H1 (cell line): ENCODE measurements at places on chromosomes 4 and X. TPM values are rescaled to one million over a fixed set of nuclear protein-coding genes. Genes with fewer than 3 reads are reported as not detected.

The TCEANC gene
- total RNA-seq, result 2.0 and 3.2 TPM in 2 replicates

The GUCY1B1 gene
- 2.1 and 2.9 TPM in 2 replicates for total RNA-seq

The OPRPN gene
- not detected in 2 replicates for total RNA-seq

The TSPAN7 gene
- total RNA-seq, result 31.7 and 32.1 TPM in 2 replicates

The CRMP1 gene
- 117 and 120 TPM in 2 replicates for total RNA-seq

The CFAP47 gene
- 0.04 TPM in 1 of 2 replicates, not detected in the other for total RNA-seq

The GRIA3 gene
- 2.6 and 3.0 TPM in 2 replicates for total RNA-seq

The CCSER1 gene
- total RNA-seq, result 0.84 and 0.90 TPM in 2 replicates

The CTAG1A gene
- total RNA-seq, result not detected in 2 replicates

The SH3TC1 gene
- 0.29 TPM in 1 of 2 replicates, not detected in the other for total RNA-seq

DNA sequence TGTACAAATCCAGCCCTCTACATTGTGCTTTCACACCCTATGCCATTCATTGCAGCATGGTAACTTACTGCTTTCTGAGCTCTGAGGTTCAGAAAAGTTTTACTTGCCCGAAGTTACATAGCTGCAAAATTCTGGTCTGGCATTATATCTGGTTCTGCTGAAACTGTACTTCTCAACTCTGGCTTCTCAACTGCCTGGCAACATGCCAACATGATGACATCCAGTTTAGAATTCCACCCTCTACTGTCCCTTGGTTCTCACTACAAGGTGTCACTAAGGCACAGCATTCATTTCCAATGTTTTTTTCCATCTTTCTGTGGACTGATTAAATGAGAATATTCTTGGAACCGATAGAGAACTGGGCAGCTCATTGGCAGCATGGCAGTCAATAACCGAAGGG lies 242.9 kb upstream of the PRPS2 start:
- no peaks in the 10 kb centered on the region for H3K27me3 ChIP-seq
- H3K36me3 ChIP-seq, result no peaks in the 10 kb centered on the region
- H3K4me3 ChIP-seq, result no peak overlapping the region

GRCh38 chr4:17698116-17698515 lies 83.3 kb downstream of the FAM184B start:
- H3K27me3 ChIP-seq, result no peaks in the 10 kb centered on the region
- H3K4me3 ChIP-seq, result no peak overlapping the region
- no peaks in the 10 kb centered on the region for H3K4me1 ChIP-seq
- no peaks in the 10 kb centered on the region for H3K36me3 ChIP-seq
- no peak for DNase-seq
- no peak overlapping the region for H3K27ac ChIP-seq

GRCh38 chr4:109157696-109158095 lies 144.8 kb downstream of the COL25A1 start:
- no peak for DNase-seq
- H3K4me1 ChIP-seq, result no peaks in the 10 kb centered on the region
- no peaks in the 10 kb centered on the region for H3K27me3 ChIP-seq
- no peaks in the 10 kb centered on the region for H3K36me3 ChIP-seq
- no peak overlapping the region for H3K27ac ChIP-seq
- H3K4me3 ChIP-seq, result no peak overlapping the region

DNA sequence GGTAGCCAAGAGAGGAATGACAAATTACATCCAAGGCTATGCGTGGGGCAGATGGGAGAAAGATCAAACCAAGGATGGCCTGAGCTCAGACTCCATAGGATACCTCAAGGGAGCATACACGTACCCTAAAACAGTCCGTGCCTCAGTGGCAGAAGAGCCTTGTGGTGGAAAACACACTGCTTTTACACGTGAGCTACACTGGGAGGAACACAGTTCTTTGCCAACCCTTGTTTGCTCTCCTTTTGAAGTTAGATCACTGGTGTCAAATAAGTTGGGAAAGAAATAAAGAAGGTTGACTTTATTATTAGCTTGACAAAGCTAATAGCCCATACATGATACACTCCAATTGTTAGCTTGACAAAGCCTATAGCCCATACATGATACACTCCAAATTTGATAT lies 141.9 kb downstream of the MGST2 start:
- H3K27me3 ChIP-seq, result no peaks in the 10 kb centered on the region
- no peak overlapping the region for H3K4me3 ChIP-seq
- peaks cover 2% of the 10 kb centered on the region for H3K4me1 ChIP-seq
- no peak for DNase-seq
- no peaks in the 10 kb centered on the region for H3K36me3 ChIP-seq
- H3K27ac ChIP-seq, result no peak overlapping the region

GRCh38 chr4:73964862-73965611 lies 16.8 kb downstream of the PF4 start:
- no peaks in the 10 kb centered on the region for H3K36me3 ChIP-seq
- H3K4me3 ChIP-seq, result no peak overlapping the region
- H3K27me3 ChIP-seq, result no peaks in the 10 kb centered on the region
- H3K27ac ChIP-seq, result no peak overlapping the region
- DNase-seq, result peak; percentile 79

DNA sequence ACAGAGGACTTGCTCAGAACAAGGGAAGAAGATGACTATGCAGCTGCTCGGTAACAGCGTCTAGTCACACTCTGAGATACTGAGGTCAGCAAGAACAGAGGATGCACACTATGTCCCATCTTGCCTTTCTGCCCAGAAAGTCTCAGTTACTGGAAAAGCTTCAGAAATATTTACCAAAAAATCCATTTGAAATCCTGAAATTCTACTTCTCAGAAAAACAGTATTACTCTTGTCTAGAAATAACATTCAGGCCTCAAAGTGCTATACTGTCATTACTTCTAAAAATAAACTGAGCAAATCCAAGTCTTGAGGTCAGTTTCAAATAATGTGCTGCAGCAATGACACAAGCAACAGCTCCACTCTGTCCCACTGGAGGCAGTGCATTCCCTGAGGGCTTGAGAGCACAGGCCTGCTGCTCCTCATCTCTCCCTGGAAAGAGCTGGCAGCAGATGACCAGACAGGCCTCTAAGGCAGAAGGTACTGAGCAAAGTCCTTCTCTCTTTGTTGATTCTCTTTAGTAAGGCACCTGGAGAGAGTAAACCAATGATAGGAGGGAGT lies 76.9 kb downstream of the CAMK2D start:
- no peaks in the 10 kb centered on the region for H3K36me3 ChIP-seq
- no peaks in the 10 kb centered on the region for H3K27me3 ChIP-seq
- no peak for DNase-seq
- H3K27ac ChIP-seq, result no peak overlapping the region
- H3K4me3 ChIP-seq, result no peak overlapping the region
- H3K4me1 ChIP-seq, result no peaks in the 10 kb centered on the region

DNA sequence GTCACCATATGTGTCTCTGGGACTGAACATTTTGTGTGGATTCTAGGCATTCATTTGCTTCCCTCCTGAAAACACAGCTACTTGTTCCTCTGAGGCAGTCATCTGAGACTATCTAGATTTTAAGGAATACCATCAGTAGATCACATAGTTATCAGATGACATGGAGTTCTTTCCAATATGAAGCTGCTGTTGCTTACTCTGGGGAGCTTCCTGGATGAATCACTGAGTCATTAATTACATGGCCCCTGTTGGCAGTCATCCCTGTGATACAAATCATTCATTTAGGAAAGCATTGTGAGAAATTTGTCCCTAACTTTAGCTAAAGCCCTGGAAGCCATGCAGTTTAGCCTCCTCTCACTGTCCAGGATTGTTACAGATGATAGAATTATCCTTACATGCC lies 98.2 kb upstream of the ARSJ start:
- H3K27me3 ChIP-seq, result no peaks in the 10 kb centered on the region
- peaks cover 4% of the 10 kb centered on the region; the same call in 1 of the 2 replicates for H3K4me1 ChIP-seq
- DNase-seq, result no peak
- no peak overlapping the region for H3K27ac ChIP-seq
- H3K36me3 ChIP-seq, result no peaks in the 10 kb centered on the region

DNA sequence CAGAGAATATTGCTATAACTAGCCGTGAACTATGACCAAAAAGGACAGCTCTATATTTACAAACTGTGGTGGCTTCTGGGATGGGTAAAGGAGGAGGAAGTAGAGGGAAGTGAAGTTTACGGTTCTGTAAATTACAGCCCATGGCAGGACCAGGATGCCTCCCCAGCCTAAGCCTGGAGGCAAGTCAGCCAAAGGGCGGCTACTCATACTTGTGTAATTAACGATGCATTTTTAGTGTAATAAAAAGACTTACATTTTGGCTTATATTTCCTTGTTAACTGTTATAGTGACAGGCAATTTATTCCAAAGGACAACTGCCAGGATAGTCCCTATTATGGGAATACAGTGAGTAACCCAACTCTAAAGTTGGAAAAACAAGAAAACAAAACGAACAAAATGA lies 139.9 kb upstream of the OTUD4 start:
- no peak overlapping the region for H3K4me3 ChIP-seq
- no peak for DNase-seq
- no peak overlapping the region for H3K27ac ChIP-seq
- no peaks in the 10 kb centered on the region for H3K4me1 ChIP-seq

GRCh38 chrX:46251755-46252154 lies 293.5 kb downstream of the ZNF674 start:
- no peaks in the 10 kb centered on the region for H3K27me3 ChIP-seq
- no peak for DNase-seq
- no peaks in the 10 kb centered on the region for H3K36me3 ChIP-seq
- no peak overlapping the region for H3K27ac ChIP-seq
- H3K4me3 ChIP-seq, result no peak overlapping the region

GRCh38 chrX:112832481-112833095 lies 8.0 kb downstream of the AMOT start:
- H3K4me1 ChIP-seq, result peaks cover 3% of the 10 kb centered on the region; the same call in 1 of the 2 replicates
- H3K4me3 ChIP-seq, result no peak overlapping the region
- H3K27me3 ChIP-seq, result no peaks in the 10 kb centered on the region
- H3K27ac ChIP-seq, result no peak overlapping the region
- no peak for DNase-seq

DNA sequence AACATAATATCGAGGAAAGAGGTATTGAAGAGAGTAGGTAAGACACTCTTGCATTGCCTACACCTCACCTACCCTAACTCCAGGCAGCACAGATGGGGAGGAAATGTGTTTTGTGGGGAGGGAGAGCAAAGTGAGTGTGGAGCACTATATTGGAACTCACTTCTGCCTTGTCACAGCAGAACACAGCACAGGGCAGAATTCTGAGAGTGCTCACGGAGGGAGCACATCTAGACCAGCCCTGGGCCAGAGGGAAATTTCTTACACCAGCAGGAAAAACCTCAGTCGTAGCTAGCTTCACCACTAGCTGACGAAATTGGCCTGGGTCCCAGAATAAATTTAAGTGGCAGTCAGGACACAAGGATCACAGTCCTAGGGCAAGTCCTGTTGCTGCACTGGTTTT lies 517.3 kb downstream of the TMA16 start:
- no peaks in the 10 kb centered on the region for H3K4me1 ChIP-seq
- H3K27me3 ChIP-seq, result no peaks in the 10 kb centered on the region
- H3K4me3 ChIP-seq, result no peak overlapping the region
- H3K36me3 ChIP-seq, result no peaks in the 10 kb centered on the region

GRCh38 chr4:98394134-98394533 lies 132.9 kb downstream of the RAP1GDS1 start:
- no peak overlapping the region for H3K27ac ChIP-seq
- H3K36me3 ChIP-seq, result no peaks in the 10 kb centered on the region
- no peaks in the 10 kb centered on the region for H3K4me1 ChIP-seq
- no peaks in the 10 kb centered on the region for H3K27me3 ChIP-seq
- no peak overlapping the region for H3K4me3 ChIP-seq
- no peak for DNase-seq

- H3K36me3 ChIP-seq, result no peaks in the 10 kb centered on the region
- no peak for DNase-seq
- H3K4me1 ChIP-seq, result no peaks in the 10 kb centered on the region
- no peaks in the 10 kb centered on the region for H3K27me3 ChIP-seq
Measured at GRCh38 chrX:134761788-134762187, 103.5 kb upstream of the PLAC1 start.

GRCh38 chr4:140061194-140061593 lies 92.8 kb downstream of the MAML3 start:
- no peak for DNase-seq
- H3K4me1 ChIP-seq, result no peaks in the 10 kb centered on the region
- no peak overlapping the region for H3K4me3 ChIP-seq
- H3K27me3 ChIP-seq, result no peaks in the 10 kb centered on the region
- no peak overlapping the region for H3K27ac ChIP-seq

DNA sequence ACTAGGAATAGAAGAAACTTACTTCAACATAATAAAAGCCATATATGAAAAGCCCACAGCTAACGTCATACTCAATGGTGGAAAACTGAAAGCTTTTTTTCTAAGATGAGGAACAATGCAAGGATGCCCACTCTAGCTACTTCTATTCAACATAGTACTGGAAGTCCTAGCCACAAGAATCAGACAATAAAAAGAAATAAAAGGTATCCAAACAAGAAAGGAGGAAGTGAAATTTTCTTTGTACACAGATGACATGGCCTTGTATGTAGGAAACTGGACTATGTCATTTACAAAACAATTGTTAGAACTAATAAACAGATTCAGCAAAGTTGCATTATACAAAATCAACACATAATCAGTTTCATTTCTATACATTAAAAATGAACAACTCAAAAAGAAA lies 25.5 kb upstream of the NXT2 start:
- H3K36me3 ChIP-seq, result no peaks in the 10 kb centered on the region
- no peak for DNase-seq

GRCh38 chr4:128525992-128526630 lies 238.5 kb upstream of the PGRMC2 start:
- H3K4me1 ChIP-seq, result peaks cover 7% of the 10 kb centered on the region
- H3K4me3 ChIP-seq, result no peak overlapping the region
- H3K27me3 ChIP-seq, result no peaks in the 10 kb centered on the region

DNA sequence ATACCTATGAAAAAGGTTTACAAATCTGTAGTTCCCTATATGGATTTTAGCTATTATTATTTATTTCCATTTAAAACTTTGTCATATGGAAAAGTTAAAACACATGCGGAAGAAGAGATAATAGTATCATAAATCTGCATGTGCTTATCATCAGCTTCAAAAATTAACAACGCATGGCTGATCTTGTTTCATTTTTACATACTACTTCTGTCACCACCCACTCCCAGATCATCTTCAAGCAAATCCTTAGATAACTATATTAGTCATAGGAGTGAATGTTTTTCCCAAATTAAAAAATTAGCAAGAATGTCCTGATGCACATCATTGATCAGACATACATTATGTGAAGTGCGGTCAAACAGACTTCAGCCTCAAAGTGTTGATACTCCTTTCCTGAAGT lies 24.6 kb upstream of the MOB1B start:
- no peak overlapping the region for H3K4me3 ChIP-seq
- H3K27me3 ChIP-seq, result no peaks in the 10 kb centered on the region
- H3K27ac ChIP-seq, result no peak overlapping the region
- H3K4me1 ChIP-seq, result no peaks in the 10 kb centered on the region

GRCh38 chrX:39497702-39498265 lies 600.0 kb downstream of the BCOR start:
- no peaks in the 10 kb centered on the region for H3K4me1 ChIP-seq
- no peak for DNase-seq
- no peak overlapping the region for H3K27ac ChIP-seq
- no peaks in the 10 kb centered on the region for H3K27me3 ChIP-seq

- H3K4me3 ChIP-seq, result no peak overlapping the region
- H3K36me3 ChIP-seq, result peaks cover 6% of the 10 kb centered on the region; the same call in 1 of the 2 replicates
- H3K27me3 ChIP-seq, result no peaks in the 10 kb centered on the region
Measured at GRCh38 chr4:48902266-48902665, 4.3 kb downstream of the OCIAD2 start.
